Activated gamma-delta T cell treated with Interleukin-2 at 50 U/mL for 16 hours (primary cell): ENCODE measurements at places on chromosomes 1 and 21.

- DNase-seq = no peak
These were observed 162.7 kb downstream of the PIGK start for GRCh38 chr1:77056525-77056924.

DNA sequence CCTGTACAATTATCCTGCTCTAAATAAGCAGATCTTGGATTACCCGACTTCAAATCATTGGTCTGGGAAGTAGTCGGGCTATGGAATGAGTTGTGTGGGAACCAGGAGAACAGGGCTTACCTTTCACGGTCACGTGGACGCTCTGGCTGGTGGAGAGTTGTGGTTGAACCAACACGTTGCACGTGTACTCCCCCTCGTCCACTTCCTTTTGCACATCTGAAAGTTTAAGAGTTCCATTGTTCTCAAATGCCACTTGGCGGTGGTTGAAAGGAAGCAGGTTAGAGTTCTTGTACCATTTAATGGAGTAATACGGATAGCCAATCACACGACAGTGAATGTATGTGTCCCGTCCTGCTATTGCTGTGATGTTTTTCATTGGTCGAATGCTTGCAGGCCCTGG, 470.7 kb downstream of the PCP4 start:
- no peak for DNase-seq

DNA sequence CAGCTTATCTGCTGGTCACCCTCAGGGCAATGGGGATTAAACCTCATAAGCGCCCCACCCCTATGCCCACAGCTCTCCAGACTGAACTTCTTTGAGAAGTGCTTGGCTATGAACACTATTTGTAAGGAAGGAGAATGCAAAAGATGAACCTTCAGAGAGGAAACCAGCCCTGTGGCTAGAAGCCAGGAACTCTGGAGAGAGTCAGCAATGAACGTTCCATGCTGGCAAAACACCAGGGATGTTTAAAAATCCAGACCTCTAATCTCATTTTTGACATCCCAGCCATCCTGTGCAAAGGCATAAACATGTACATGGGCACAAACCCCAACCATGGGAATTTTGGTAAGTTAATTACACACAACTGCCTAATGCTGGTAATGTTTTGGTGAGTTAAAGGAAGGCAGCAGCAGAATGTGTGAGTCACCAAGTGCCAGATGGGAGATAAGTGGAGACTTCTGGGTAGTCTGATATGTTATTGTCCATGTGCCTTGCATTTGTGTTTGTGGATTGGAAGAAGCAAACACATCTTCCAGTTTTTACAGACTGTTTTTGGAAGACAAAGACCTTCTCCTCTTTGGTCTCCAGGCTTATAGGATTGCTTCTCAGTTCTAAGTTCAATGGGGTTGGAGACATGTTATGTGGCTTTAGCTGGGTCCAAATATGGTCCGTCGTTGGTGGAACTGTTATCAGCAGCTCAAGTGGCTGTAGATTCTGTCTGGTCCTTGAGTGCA, 174.1 kb upstream of the ETV3 start:
- no peak for DNase-seq

DNA sequence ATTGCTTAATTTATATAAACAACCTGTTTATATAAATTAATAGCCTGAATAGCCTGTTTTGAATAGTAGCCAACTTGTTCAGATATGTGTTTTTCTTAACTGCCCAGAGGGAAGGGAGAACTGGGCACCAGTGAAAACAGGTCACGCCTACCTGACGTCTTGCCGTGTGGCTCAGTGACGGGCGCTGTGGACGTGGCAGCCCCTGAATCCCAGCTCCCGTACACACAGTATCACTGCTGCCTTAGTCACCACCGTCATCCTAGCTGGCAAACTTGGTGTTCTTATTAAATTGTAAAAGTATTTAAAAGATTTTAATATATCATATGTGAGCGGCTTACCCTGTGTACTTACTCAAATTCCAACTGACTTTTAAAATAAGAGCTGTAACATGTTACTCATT, 35.4 kb upstream of the TRAPPC10 start:
- DNase-seq = no peak

DNA sequence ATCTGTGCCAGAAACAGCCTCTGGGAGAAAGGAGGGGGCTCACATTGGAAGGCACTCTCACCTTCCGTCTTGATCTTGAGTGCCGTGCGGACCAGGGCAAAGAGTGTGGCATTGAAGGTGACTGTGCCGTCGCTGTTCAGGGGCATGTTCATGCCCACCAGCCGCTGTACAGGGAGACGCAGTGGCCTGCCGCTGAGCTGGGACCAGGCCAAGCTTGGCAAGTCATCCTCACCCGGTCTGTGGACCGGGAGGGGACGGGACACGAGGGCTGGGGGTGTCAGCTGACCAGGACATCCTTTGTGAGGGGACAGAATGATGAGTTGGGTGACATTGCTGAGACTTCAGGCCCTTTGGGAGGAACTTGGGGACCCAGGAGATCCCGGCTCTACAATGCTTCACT, 25.0 kb upstream of the KIF21B start:
- DNase-seq = no peak

GRCh38 chr1:201309416-201309815, 26.1 kb downstream of the PKP1 start:
- DNase-seq = no peak
